ENCODE measurements at places on chromosomes 2 and 18. TPM values are rescaled to one million over a fixed set of nuclear protein-coding genes. Genes with fewer than 3 reads are reported as not detected.

Gene GNLY
- total RNA-seq = not detected

Gene GPR75
- total RNA-seq = 1.3 TPM

Gene UGT1A4
- not detected for total RNA-seq

Gene LTBP1
- 645 TPM for total RNA-seq

Gene LYG2
- total RNA-seq = not detected

Gene SLC23A3
- total RNA-seq = 1.2 TPM

All from smooth muscle cell of trachea (primary cell).